ENCODE measurements at places on chromosomes 11 and 22.

DNA sequence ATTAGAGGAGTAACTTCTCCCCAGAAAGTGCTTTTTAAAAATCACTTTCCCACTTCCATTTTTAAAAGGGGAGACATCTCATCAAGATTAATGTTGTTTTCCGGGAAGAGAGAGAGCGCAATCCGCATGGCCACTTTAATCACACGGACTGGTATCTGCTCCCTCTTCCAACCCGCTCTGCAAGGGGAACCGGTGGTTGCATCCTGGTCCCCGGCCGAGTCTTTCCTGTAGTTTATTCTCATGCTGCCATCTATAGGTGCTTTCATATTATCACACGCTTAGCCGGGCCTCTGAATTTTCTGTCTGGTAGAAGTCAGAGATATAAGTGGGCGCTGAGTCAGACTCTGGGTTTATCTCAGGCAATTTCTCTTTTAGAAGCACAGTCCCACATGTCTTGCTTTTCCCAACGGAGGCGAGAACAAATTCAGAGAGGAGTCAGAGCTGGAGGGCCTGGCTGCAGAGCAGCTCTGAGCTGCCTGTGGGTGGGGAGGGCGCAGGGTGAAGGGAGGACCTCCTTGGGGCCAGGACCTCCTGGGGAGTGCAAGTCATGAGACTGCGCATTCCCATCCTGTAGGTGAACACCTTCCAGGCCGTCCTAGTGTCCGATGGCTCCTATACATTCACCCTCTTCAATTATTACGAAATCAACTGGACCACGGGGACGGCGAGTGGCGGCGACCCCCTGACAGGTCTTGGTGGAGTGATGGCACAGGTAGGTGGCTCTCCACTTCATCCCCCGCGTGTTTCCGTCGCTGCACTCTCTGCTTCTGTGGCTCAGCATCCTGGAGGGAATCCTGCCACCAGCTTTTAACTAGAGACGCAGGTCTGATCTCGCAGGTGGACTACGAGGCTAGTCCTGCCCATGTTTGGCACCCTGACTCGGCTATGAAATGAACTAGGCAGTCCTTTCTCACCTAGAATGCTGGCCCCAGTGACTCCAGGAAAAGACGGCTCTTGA, 11.7 kb downstream of the TECTA start:
- peak; percentile 19 for DNase-seq

- no peak for DNase-seq
Measured at GRCh38 chr11:76902121-76903014, 41.6 kb downstream of the ACER3 start.

GRCh38 chr22:25437414-25438160, 126.9 kb upstream of the GRK3 start:
- no peak for DNase-seq

- peak; percentile 47 for DNase-seq
Measured at GRCh38 chr22:36385491-36386350, 2.0 kb downstream of the MYH9 start.

- no peak for DNase-seq
Measured at GRCh38 chr11:80727315-80727714, 1286.5 kb upstream of the TENM4 start.
